NCI-H1436 (cell line): ENCODE measurements at places on chromosomes 12 and 14.

DNA sequence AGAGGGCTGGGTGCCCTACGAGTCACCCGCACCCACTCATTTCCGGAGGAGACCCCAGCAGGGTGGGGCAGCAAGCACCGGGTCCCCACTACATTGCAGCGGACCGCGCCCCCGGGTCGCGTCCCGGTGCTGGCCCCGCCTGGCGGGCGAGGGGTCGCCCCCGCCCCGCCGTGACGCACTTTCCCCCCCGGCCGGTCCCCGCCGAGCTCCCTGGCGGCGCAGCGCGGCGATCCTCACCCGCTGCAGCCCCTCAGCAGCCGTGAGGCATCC lies 106.1 kb downstream of the PRICKLE1 start:
- DNase-seq = no peak

DNA sequence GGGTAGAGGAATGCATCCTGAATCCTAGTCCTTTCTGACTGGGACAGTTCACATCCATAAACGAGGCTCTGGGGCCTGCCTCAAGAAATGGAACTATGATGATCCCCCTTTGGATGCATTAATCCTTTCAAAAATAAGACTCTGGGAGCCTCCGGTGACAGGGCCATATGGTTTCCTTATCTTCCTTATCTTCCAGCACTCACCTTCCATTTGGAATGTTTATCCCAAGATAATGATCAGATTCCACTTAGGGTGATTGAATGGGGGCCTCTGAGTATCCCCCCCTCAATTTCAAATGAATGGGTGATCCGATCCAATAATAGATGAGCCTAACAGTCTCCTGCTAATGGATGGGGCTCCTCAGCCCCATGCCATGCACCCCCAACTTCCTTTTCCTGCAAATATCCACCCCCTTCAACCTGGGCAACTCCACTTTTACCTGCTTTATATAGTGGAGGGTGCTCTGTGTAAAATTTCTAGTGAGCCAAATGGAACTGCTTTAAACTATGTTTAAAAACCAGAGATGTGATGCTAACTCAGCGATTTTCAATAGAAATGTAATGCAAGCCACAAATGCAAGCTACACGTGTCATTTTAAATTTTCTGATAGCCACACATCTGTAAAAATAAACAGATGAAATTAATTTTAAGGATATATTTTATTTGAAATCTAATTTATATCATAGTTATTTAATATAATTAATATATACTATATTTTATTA lies 157.8 kb downstream of the ZFP36L1 start:
- DNase-seq = no peak

GRCh38 chr12:11707535-11707934 lies 58.1 kb downstream of the ETV6 start:
- no peak for DNase-seq

GRCh38 chr12:102016472-102016871 lies 45.3 kb downstream of the WASHC3 start:
- no peak for DNase-seq

GRCh38 chr14:93092606-93093556 lies 22.8 kb downstream of the ITPK1 start:
- DNase-seq = no peak

DNA sequence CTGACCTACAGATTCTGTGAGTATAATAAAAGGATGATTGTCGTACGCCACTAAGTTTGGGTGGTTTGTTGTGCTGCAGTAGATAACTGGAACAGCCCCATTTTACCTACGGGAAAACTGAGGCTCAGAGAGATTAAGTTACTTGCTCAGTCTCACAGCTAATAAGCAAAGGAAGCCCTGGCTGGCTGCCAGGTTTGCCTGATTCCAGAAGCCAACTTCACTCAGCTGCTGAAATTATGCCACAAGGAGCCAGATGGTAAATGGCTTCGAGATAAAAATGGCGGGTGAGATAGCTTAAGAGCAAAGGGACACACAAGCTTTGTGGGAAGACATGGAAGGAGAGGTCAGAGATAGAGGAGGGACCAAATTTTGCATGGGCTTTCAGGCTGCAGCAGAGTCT lies 191.5 kb upstream of the NOS1 start:
- no peak for DNase-seq

DNA sequence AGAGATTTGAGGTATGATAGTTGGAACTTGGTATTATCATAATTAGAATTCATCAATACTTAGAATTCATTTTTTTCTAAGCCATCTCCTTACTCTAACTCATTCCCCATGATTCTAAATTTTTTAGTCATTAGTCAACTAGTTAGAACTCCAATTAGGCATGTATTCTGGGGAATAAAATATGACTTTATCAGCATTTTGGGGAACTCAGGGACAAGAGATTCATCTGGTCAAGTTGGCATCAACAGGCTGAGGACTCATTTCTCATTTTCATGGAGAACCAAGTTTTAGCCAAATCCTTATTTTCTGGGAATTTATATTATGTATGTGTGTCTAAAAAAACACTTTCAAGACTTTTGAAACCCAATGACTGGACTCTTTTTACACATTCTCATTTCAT lies 29.2 kb downstream of the DIP2B start:
- no peak for DNase-seq

DNA sequence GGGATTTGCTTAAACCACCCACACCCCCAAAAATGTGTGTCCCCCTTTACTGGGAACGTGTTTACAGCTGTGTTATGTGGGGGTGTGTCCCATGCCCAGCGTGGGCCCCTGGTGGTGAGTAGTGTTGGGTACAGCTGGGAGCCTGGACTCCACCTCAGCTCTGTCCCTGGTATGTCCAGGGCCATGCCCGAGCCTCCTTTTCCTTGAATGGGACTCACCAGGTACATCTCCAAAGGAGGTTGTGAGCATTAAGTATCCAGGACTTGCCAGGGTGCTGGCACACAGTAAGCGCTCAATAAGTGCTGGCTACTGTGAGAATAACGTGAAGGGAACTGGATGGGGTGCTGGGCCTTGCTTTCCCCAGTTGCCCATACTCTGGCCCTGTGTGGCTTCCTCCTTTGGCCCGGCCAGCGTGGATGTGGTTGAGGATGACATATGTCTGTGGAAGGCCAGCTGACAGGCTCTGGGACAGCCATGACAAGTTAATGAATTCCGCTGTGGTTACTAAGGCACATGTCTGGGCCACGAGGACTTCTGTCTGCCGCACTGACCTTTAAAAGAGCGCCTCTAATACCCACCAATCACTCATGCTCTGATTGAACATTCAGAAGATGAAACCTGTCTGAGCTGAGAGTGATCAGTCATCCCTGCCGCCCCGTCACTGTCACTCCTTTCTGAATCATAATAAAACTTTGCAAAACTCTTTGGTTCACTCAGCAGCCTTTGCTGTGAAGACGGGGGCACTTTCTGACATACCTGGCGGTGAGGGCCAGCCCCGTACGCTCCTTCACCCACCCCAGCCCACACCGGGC lies 74.7 kb downstream of the DIO3 start:
- no peak for DNase-seq

DNA sequence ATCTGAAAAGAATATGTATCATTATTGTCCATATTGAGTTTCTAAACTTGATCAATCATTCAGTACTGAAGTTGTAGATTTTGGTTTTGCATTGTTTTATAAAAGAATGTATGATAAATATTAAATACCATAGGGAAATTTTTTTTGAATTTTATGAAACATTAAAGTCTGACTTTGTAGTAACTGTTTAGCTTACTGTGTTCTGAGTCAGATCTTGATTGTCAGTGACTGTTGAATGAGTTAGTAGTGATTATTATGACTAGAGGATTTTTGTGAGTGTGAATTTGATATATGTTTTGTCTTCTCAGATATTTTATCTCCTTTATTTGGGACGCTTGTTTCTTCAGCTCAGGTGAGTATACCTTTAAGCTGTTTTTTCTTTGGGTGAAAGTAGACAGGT lies 10.1 kb downstream of the TDP1 start:
- no peak for DNase-seq

GRCh38 chr14:105492971-105493871 lies 2.2 kb downstream of the TEDC1 start:
- no peak for DNase-seq

- no peak for DNase-seq
These were observed 847.4 kb downstream of the NRXN3 start for GRCh38 chr14:79017561-79017960.

DNA sequence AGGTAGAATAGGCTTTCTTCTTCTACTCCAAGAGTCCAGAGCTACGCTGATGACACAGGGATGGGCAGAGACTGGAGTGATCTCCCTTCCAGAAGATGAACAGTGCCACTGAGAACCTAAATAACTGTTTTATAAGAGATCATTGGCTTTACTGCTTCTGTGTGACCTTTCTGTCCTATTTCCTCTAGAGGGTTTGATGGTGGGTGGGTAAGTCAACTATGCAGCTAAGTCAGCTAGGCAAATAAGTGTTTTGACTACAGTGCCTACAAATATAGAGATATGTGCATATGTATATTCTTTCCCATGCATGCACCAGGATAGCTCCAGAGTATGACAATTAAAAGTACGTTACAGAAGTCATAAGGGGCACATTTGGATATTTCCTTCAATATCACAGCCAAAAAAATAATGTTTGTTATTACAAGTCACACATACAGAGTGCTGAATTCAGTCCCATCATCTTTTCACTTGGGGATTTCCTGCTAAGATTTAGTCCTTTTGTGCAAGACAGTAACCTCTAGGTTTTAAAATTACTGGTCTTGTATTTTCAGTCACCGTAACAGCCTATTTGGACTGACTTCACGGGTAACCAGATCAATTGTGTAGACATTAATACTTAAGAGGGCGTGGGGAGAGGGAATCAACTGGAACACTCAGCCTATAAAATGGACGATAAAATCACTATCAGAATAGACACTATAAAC lies 412.6 kb upstream of the SOX5 start:
- DNase-seq = no peak

DNA sequence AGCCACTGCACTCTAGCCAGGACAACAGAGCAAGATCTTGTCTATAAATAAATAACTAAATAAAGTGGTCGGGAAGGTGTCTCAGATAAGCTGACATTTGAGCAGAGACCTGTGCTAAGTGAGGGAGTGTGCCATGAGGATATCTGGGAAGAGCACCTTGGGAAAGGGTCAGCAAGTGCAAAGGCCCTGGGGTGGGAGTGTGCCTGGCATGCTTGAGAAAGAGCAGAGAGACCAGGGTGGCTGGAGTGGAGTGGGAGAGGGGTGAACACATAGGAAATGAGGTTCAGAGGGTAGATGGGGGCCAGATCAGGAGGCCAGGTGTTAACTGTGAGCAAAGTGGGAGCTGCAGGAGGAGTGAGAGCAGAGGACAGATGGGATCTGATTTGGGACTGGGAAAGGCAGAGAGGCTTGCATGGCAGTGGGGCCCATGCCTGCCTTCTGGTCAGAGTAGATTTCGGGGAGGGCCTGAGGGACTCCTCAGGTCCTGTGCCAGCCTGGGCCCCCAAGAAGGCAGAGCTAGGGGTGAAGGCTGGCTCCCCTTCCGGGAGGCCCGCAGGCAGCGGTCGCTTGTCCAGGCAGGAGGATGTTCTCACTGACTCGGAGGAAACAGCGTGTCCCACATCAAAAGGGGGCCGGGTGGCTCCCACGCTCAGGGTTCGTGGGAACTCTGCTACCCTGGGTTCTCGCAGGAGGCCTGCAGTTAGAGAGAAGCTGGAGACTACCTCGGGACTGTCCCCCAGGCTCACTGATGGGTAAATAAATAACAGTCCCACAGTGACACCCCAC lies 32.6 kb downstream of the DTX1 start:
- DNase-seq = no peak

DNA sequence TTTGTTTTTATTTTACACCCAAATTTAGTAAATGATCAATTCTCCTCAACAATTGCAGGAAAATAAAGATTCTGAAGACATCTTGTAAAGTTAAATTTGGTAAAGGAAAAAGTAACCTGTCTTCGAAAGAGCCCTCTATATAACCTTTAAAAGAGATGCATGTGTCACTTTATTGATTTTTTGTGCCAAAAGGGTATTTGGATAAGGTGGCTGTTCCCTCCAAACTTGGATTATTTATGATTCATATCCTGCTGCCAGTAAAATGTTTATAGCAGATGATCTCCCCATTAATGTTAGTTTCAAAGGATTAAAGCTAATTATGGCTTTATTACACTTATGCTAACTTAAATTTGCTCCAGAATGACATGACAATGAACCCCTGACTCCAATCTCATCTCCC lies 98.8 kb downstream of the DUSP6 start:
- no peak for DNase-seq

DNA sequence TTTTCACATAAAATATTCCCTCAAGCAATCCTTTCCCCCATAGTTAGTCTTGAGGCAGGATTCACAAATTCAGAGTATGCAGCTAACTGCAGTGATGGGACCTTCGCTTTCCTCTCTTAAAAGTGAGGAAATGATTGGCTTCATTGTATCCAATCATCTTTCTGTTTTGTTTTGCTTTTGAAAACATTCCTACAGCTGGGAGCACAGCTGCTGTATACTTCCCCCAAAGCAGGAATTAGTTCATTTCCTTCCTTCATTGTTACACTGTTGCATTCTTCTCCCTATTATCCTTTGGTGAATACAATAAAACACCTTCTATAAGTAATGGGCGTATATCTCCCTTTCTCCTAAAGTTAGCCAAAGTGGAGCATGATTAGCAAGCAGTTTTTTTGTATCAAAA lies 9.4 kb upstream of the GAS2L3 start:
- DNase-seq = no peak

DNA sequence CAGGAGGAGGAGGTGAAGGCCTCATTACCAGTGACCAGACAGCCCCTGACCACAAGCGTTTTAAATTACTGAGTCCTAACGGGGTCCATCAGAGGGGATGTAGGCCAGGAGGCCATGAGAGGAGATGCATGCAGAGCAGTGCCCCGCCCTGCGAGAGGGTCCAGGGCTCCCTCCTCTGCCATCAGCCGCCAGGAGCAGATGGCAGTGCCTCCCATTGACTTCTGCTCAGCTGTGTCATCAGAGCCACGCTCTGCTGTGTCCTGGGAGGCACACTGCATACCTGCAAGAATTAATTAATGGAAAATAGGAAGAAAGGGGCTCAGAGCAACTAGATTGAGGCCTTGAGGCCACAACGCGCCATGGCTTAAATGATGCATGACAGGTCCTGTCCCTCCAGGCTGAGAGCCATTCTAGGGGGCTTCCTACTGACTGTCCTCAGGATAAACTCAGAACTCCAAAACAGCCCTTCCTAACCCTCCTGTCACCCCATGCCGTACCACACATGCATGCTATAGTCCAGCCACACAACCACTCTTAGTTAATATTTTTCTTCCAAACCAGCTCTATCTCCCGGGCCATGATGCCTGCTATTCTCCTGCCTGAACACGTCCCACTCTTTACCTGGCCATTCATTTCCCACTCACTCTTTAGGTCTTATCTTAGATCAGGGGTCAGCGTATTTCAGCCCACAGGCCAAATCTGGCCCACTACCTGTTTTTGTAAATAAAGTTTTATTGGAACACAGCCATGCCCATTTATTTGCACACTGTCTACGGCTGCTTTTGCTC lies 235.8 kb downstream of the KSR2 start:
- DNase-seq = no peak

- DNase-seq = no peak
These were observed 182.5 kb downstream of the PHETA1 start for GRCh38 chr12:111186347-111186746.

DNA sequence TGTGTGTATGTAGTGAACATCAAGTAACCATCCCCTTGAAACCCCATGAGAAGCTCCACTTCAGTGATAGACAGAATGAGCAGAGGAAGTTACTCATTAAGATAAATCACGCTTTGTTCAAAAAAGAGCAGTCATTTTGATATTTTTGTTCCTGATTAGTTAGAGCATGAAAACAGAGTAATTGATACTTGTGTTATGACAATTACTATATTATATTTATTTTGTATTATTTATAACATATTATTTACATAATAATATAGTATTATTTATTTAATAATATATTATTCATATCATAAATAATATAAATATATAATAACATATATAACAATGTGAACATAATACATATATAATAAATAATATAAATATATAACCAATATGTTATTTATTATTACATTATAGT lies 580.9 kb downstream of the SOX5 start:
- DNase-seq = no peak
